GM12892 (cell line): ENCODE measurements at places on chromosomes 3 and 15.

DNA sequence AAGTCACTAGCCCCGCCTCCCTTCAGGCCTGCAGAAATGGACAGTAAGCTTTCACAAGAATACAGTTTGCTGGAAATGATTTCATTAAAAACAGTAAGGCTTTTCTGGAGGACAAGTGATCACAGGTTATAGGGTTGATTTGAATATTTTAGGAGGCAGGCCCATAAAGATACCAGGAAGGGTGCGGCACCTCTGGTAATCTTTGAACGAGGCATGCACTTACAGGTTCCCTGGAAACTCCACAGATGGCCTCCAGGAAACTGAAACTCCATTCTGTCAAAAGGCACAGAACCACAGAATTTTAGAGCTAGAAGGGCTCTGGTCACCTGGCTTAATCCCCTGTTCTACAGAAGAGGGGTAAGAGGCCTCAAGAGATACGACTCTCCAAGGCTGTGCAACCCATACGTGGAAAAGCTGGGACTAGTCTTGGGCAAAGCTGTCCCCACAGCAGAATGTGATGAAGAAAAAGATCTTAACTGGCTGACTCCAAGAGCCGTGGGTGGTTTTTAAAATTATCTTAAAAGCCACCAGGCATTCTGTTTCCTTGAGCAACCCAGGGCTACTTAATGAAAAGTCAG lies 1.2 kb downstream of the STARD5 start:
- DNase-seq, result no peak

DNA sequence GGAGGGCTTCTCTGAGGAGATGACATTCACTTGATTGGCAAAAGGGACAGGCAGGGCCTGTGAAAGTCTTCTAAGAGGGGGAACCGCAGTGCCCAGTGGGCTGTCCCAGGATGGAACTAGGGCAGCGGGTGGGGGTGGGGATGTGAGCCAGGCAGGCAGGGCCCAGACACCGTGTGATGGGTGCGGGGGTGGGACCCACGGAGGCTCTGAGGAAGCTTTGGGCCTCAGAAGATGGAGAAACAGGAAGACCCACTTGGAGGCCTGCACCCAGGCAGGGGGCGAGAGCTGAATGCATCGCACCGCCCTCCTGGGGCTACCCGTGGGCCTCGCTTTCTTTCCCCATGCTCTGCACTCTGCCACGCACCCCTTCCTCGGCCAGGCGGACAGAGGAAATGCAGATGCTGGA lies 32.9 kb upstream of the ACAD9 start:
- no peak for DNase-seq

DNA sequence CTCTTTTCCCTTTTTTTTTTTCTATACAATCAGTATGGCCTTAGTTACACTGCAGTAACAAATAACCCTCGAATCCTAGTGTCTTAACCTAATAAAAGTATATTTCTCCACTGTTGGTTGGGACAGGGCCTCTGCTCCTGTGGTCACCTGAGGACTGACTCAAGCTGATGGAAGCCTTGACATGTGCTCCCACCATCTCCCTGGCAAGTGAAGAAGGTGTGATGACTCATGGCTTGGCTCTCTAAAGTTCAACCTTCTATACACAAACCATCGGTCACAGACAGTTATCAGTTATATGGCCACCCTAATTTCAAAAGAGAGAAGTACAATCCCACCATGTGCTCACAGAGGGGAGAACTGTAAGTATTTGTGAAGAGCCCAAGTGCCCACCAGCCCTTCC lies 65.8 kb upstream of the CACNA2D3 start:
- no peak for DNase-seq

DNA sequence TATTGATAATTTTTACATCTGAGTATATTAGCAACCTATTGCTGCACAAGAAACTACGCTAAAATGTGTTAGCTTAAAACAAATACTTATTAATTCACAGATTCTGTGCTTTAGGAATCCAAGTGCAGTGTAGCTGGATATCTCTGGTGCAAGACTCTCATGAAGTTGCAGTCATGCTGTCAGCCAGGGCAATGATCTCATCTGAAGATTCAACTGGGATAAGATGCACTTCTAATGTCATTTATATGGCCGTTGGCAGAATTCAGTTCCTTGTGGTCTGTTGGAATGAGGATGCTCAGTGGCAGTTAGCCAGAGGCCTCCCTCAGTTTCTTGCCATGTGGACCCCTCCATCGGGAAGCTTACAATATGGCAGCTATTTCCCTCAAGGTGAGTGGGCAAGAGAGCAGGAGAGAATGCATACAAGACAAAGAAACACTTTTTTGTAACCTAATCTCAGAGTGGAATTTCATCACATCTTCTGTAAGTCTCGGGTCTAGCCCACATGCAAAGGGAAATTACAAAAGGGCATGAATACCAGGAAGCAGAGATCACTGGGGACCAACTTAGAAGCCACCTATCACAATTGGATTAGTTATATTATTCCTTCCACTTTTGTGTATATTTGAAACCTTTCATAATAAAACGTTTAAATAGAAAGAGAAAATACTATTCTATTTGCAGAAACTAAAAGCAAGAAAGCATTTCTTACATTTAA lies 61.6 kb downstream of the DPH6 start:
- DNase-seq, result no peak
